Endothelial cell of umbilical vein (primary cell): ENCODE measurements at places on chromosomes 16 and 17. TPM values are rescaled to one million over a fixed set of nuclear protein-coding genes. Genes with fewer than 3 reads are reported as not detected.

Gene KRTAP4-3
- total RNA-seq = not detected in 2 replicates

Gene CDR2L
- 34.9 and 36.7 TPM in 2 replicates for total RNA-seq

Gene AANAT
- not detected in 2 replicates for total RNA-seq

Gene TPSG1
- not detected in 2 replicates for total RNA-seq

Gene SCNN1G
- total RNA-seq = not detected in 2 replicates
